ENCODE measurements at places on chromosomes 5 and 9. TPM values are rescaled to one million over a fixed set of nuclear protein-coding genes. Genes with fewer than 3 reads are reported as not detected.
A peak's percentile ranks its signal among the peaks of the same experiment; 100 is the strongest.

DNA sequence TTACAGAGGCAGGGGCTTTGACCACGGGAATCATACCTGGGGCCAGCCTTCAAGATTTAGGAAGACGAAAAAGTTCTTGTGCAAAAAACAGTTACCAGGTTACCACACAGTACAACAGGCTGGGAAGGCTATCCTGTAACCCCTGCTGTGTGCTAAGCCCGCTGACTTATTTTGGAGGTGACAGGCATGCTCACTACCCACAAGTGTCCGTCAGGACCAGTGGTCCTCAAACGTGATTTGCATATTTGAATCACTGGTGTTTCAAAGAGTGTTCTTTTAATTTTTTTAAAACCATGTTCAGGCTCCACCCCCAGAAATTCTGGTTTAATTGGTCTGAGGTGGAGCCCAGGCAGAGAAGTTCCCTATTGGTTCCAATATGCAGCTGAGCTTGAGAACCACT, 146.6 kb downstream of the TTLL11 start:
- DNase-seq = no peak
- no peak overlapping the region for H3K4me3 ChIP-seq
- H3K36me3 ChIP-seq = no peaks in the 10 kb centered on the region
- no peaks in the 10 kb centered on the region for H3K4me1 ChIP-seq
- no peak overlapping the region for H3K27ac ChIP-seq
- peaks cover 2% of the 10 kb centered on the region for H3K27me3 ChIP-seq

TMEM8B gene
- total RNA-seq = 9.0 TPM

- no peaks in the 10 kb centered on the region for H3K4me1 ChIP-seq
- no peak overlapping the region for H3K4me3 ChIP-seq
- no peaks in the 10 kb centered on the region for H3K36me3 ChIP-seq
- DNase-seq = no peak
- peaks cover 2% of the 10 kb centered on the region for H3K27me3 ChIP-seq
Observed at GRCh38 chr5:160618286-160618685, 196.6 kb downstream of the PTTG1 start.

GRCh38 chr5:170945275-170945674, 83.5 kb downstream of the RANBP17 start:
- H3K4me3 ChIP-seq = no peak overlapping the region
- peaks cover 2% of the 10 kb centered on the region for H3K27me3 ChIP-seq
- no peak overlapping the region for H3K27ac ChIP-seq
- H3K4me1 ChIP-seq = no peaks in the 10 kb centered on the region

SLC6A19 gene
- not detected for total RNA-seq

LCN2 gene
- not detected for total RNA-seq

DNA sequence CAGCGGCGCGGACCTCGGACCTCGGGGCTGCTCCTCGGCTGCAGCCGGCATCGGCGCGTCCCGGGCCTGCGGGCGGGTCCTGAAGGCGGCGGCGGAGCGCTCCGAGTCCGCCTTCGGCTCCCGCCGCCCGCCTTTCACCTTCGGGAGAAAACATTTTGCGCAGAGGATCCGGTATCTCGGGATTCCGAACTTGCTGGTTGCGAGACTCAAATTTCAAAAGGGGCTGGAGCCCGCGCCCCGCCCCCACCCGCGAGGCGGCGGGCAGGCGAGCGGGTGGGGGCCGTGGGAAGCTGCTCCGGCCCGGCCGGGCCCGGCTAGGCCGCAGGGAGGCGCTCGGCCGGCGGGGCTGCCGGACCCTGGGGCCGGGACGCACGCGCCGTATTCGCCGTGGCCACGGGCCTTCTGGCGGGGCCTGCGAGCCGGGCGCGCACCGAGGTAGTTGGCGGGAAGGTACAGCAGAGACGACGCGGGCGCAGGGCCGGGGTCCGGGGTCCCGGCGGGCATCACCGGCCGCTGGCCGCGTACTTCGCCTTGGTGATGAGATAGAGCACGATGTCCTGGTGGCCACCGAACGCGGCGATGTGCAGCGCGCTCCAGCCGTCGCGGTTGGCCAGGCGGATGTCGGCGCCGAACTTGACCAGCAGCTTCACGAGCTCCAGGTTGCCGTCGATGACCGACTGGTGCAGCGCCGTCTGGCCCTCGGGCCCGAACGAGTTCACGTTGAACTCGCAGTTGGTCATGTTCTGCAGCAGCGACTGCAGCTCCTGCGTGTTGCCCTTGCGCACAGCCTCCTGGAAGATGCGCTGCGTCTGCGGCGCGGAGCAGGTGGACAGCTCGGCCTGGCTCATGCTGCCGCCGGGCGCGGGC, 757 bp downstream of the NRARP start:
- H3K27ac ChIP-seq = peak overlapping the region; percentile 93
- H3K4me3 ChIP-seq = peak overlapping the region; percentile 99
- peaks cover 14% of the 10 kb centered on the region for H3K36me3 ChIP-seq
- H3K4me1 ChIP-seq = peaks cover 41% of the 10 kb centered on the region
- peaks cover 2% of the 10 kb centered on the region for H3K27me3 ChIP-seq

- peaks cover 13% of the 10 kb centered on the region for H3K36me3 ChIP-seq
- DNase-seq = peak; percentile 11
- H3K27ac ChIP-seq = peak overlapping the region; percentile 88
- peak overlapping the region; percentile 64 for H3K4me3 ChIP-seq
- peaks cover 34% of the 10 kb centered on the region for H3K4me1 ChIP-seq
- peaks cover 10% of the 10 kb centered on the region for H3K27me3 ChIP-seq
Observed at GRCh38 chr5:139636207-139636792, 11.8 kb upstream of the CXXC5 start.
